ENCODE measurements at places on chromosomes 6 and 20.

DNA sequence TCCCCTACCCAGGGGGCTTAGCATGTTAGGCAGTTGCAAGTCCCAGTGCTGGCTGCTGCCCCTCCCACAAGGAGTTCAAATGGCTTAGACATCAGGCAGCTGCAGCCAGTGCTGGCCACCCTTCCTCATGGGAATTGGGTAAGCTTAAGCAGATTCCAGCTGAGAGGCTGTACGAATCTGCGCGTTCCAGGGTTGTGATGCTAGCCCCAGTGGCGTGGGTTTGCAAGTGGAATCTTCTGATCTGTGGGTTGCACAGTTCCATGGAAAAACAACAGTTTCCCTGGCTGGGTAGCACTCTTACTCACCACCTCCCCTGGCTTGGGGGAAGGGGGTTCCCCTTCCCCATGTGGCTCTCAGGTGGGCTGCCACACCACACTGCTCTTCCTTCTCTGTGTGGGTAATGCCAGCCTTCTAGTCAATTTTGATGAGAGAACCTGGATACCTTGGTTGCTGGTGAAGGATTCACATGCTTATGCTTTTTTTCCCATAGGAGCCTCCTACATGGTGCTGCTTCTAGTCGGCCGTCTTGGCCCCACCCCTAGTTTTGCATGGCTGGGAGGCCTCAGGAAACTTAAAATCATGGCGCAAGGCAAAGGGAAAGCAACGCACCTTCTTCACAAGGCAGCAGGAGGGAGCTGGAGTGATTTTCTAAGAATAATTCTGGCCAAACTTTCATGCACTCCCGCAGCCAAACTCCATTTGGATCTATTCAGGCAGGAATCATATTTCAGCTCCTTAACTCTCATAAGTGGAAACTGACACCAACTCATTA lies 13.0 kb downstream of the DYNLT2 start:
- no peak for DNase-seq

DNA sequence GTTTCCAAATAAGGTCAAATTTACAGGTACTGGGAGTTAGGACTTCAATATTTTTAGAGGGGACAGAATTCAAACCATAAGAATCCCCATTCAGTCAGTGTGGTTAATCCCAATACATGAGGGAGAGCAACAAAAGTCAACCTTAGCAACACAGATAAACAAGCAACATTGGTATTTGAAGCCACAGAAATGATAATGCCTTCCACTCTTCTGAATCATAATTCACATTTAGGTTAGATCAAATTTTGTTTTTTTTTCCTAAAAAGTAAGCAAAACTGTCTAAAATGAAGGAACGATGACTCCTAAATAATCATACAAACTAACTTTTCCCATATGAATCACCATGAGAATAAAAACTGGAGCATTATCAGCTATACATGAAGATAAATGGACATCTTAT lies 246.0 kb upstream of the TENT5A start:
- no peak for DNase-seq

- no peak for DNase-seq
Measured at GRCh38 chr6:105677671-105678475, 275.0 kb upstream of the PREP start.

DNA sequence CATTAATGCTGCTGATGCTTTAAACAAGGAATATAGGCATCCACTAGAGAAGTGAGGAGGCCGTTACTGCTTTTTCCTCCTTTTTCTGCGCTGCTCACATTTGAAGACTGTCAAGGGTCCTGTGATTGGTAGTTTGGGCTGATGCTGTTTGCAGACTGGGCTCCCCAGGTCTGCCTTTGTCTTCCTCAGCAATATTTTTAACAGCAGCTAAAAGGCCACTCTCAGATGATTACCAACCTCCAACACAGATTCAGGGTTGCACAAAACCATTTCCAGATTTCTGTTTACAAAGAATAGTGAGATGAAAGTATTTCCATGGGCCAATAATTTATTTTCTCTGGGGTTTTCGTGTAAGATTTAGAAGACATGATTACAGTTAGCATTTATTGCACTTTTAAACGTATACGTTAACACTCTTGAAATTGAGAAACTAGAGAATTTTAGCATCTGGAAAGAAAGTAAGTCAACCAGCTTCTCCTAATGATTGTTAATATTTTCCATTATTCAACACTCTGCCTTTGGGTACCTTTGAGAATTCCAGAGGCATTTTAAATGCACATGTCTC lies 475.3 kb upstream of the SOX4 start:
- DNase-seq, result no peak

DNA sequence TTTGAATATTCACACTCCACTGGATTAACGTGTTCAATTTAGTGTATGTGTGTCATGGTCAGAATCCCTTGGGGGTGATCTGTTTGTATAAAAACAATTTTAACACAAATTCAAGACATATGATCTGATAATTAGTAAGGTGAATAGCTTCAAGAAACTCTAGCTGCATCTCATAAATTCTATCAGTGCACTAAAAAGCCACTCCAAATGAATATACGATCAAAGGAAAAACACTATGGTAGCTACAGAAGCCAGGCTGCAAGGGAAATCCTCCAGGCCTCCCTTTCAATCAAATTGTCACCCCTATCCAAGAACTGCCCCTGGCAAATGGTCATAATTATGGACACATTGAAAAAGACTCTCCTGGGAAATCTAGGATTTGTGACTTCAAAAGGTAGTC lies 9.4 kb upstream of the RAE1 start:
- no peak for DNase-seq

Data from muscle of arm (tissue), 14 donors.